ENCODE measurements at places on chromosomes 5 and 9.
A peak's percentile ranks its signal among the peaks of the same experiment; 100 is the strongest.

DNA sequence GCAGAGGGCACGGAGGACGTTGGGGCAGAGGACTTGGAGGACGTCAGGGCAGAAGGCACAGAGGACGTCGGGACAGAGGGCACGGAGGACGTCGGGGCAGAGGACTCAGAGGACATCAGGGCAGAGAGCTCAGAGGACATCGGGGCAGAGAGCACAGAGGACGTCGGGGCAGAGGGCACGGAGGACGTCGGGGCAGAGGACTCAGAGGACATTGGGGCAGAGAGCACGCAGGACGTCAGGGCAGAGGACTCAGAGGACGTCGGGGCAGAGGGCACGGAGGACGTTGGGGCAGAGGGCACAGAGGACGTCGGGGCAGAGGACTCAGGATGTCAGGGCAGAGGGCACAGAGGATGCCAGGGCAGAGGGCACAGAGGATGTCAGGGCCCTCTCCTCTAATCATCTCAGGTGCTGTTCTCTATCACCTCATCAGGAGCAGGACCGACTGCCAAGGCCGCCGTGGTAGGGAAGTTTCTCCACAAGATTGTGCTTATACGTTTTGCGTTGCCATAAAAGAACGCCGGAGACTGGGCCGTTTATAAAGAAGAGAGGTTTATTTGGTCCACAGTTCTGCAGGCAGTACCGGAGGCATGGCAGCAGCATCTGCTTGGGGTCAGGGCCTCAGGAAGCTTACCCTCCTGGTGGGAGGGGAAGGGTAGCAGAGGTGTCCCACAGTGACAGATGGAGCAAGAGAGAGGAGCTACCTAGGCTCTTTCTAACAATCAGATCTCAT lies 29.4 kb upstream of the ADAMTS2 start:
- no peak for DNase-seq

- DNase-seq, result no peak
Observed at GRCh38 chr9:98801969-98802371, 5.5 kb upstream of the GALNT12 start.

- peak; percentile 77 for DNase-seq
Observed at GRCh38 chr5:74641735-74642542, 1.4 kb upstream of the ENC1 start.

- DNase-seq, result peak; percentile 68
Observed at GRCh38 chr5:154794525-154795234, 39.5 kb downstream of the LARP1 start.

DNA sequence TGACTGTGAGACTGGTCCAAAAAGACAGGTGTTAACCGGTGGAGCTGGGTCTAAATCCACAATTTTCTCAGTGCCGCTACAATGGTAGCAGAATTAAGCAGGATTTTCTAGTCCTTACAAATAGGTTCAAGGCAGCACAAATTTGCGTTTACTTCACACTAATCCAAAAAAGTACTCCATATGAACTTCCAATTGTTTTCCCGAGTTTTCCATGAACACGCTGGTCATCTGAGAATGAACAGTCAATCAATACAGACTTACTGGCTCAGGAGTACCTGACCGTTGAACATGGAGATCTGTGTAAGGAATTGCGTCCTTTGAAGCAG lies 709 bp downstream of the SLC35D2 start:
- DNase-seq, result no peak

- DNase-seq, result no peak
Observed at GRCh38 chr9:77015327-77016048, 4.0 kb upstream of the FOXB2 start.

- DNase-seq, result no peak
Observed at GRCh38 chr5:102312586-102313370, 16.7 kb upstream of the SLCO4C1 start.

- no peak for DNase-seq
Observed at GRCh38 chr5:432928-433791, 9.8 kb upstream of the EXOC3 start.

All from brain microvascular endothelial cell (primary cell).